ENCODE measurements at places on chromosomes 12 and 14.

DNA sequence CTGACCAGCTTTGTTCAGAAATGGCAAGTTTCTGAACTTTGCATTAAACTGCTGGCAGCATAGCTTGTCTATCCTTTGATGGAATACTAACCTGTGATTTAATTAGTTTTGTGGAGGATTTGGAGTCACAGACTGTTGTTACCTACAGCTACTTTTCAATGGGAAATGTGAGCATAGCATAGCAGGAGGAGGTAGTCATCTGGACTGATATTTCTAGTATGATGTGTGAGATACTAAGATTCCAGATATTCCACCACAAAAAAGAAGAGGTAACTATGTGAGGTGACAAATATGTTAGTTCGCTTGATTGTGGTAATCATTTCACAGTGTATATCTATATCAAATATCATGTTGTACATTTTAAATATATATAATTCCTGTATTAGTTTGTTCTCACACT lies 833.0 kb downstream of the SLC6A15 start:
- no peak for DNase-seq

GRCh38 chr12:67364228-67364627 lies 95.1 kb downstream of the CAND1 start:
- DNase-seq: peak; percentile 42

DNA sequence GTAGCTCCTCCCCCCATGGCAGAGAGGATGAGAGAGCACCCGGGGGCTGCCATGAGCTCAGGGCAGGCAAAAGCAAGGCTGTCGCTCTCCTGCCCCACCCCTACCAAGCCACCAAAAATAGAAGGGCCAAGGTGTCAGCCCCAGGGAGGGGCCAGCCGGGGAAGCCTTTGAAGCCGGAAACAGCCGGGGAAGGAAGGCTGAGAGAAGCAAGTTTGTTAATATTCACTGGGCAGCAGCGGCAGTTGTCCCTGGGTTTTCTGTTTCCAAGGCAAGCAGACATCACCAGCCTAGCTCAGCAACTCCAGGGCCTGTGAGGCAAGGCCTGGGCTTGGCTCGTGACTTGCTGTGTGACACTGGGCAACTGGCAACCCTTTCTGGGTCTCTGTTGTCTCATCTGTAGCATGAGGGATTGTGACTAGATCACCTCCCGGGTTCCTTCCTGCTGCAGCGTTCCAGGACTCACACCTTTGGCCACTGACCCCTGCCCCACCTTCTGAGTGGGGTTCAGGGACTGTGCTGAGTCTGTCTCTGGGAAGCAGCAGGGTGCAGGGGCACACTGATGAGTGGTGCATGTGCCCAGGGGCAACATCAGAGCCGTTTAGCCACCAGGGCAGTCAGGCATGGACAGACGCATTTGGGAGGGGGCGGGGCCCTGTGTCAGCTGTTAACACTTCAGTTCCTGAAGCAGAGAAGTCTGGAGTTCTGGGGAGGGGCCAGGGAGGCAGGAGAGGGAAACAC lies 24.3 kb downstream of the SYNDIG1L start:
- no peak for DNase-seq

DNA sequence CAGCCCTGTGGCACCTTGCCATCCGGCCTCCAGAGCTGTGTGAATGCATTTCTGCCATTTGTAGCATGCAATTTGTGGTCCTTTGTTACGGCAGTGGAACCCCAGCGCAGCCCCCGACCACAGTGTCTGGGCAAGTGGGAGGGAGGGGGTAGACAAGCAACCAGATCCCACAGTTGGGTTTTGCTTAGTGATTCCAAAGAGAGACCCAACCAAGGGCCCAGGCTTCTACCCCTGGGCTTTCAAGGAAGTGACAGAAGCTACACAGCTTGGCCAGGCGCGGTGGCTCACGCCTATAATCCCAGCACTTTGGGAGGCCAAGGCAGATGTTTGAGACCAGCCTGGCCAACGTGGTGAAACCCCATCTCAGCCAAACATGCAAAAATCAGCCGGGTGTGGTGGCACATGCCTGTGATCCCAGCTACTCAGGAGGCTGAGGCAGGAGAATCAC lies 17.8 kb downstream of the ZBTB42 start:
- DNase-seq: no peak

DNA sequence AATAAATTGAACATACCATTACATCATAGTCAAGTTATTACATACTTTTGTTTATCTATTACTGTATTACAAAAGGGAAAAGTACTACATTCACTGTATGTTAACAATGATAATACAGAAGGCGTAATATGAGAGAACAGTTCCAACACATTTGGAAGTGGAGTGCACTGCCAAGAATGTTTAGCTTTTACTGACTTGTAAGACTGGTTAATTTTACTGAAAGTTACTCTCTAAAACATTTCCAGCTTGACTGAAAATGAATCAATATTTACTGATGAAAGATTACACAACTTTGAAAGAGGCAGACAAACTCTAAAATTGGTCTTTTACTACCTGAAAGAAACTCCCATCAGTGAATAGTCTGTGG lies 728.5 kb downstream of the FSCB start:
- no peak for DNase-seq

GRCh38 chr12:88726806-88727720 lies 146.8 kb upstream of the KITLG start:
- DNase-seq: no peak

DNA sequence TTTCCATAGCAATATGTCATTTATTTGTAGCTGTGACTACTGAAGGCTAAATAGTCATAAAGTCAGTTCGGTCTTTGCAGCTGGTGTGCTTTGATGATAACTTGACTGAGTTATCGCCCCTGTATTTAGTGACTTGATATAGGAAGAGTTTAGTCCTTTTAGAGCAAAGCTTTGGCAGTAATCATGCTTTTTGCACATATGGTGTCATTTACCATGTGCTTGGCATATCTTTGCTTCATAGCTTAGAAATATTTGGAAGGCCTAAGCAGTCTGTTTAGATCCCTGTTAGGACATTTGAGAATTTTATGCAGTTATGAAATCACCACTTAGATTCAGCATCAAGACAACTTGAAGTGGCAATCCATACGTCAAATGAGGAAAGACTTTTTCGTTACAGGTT lies 31.6 kb downstream of the POLR3B start:
- DNase-seq: no peak

DNA sequence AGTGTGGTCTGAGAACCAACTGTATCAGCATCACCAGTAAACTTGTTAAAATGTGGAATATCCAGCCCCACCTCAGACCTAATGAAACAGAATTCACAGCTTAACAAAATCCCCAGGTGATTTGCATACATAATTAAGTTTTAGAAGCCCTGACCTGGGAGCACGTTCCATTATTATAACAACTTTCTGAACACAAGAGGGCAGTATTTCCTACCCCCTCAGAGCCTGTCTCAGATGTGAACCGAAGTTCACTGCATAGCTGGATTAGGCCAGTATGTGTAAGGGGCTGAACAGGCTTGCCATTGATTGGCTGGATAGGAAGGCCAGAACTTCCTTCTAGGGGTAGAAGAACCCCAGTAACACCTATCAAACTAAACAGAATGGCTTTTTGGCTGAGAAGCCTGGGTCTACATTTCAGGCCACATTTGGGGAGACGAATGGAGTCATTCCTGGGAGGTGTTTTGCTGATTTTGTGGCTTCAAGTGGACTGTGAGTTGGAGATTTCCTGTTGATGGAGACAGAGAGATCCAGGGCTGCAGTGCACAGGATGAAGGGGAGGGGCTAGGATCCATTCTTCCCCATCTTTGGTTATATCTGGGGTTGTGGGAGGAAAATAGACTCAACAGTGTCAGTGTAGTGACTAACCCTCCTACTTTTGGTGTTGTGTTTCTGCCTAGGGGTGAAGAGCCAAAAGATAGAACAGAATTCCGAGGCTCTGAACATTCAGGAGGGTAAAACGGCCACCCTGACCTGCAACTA lies 94.7 kb upstream of the OR4E1 start:
- DNase-seq: peak; percentile 5

- DNase-seq: no peak
Measured at GRCh38 chr14:79050787-79051727, 880.9 kb downstream of the NRXN3 start.

DNA sequence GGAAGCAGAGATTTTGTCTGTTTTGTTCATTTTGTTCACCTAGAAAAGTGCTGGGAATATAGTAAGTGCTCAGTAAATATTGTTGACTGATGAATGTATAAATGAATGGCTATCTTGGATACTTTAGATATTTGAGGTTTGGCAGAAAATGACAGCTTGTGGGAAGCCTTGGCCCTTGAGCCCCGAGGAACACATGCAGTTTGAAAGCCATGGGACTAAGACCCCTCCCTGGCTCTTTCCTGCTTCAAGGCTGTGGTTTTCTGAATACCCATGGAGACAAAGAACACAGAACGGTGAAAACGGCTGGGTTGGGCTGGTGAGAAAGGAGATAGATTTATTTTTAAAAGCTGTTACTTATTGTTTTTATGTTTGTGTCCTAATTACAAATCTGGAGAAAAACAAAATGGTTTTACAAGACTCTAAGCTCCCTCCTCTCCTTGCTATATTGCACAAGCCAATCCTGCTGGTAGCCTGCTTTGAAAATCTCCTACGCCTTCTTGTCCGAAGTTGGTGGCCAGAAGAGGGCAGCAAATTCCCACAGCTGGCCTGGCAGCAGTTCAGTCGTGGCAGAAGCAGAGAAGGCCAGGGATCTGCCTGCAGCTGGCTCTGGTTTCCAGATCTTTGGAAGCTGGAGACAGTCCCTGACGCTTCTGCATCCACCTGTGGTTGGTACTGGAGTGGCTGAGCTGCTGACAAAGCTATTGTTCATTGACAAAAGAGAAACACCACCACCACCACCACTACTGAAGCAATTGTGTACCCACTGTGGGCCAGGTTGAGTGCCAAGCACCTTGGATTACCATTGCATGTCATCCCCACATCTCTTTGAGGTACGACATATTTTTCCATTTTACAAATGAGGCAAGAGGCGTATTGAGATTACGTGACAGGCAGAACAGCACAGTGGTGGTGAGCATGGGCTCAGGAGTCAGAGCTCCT lies 5.2 kb upstream of the KRT85 start:
- peak; percentile 64 for DNase-seq

DNA sequence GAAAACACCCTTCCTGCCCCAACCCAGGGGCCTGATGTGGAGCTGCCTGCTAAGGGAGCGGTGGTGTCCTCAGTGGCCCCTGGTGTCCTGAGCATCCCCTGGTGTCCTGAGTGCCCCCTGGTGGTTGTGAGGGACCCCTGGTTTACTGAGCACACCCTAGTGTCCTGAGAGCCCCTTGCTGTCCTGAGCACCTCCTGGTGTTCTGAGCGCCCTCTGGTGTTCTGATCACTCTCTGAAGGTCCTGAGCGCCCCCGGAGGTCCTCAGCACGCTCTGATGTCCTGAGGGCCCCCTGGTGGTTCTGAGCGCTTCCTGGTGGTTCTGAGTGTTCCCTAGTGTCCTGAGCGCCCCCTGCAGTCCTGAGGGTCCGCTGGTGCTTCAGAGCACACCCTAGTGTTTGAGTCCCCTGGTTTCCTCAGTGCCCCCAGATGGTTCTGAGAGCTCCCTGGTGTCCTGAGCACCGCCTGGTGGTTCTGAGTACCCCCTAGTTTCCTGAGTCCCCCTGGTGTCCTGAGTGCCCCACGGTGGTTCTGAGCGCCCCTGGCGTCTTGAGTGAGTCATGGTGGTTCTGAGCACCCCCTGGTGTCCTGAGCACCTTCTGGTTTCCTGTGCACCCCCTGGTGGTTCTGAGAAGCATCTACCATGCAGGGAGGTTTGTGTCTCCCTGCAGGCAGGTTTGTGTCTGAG lies 1004.2 kb downstream of the TMEM121 start:
- no peak for DNase-seq

DNA sequence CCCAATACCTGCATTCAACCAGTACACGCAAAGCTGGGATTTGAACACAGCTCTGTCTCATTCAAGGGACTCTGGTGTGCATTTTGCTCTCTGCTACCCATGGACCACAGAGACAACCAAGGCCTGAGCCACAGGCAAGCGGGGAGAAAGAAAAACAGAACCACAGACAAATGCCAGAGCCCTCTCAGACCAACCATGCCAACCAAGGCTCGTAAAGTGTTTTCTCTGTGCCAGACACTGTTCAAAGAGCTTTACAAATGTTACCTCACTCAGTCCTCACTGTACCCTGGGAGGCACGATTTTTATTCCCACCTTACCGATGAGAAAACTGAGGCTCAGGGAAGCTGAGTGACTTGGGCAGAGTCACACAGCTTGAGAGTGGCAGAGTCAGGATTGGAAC lies 32.4 kb upstream of the EML1 start:
- DNase-seq: no peak

DNA sequence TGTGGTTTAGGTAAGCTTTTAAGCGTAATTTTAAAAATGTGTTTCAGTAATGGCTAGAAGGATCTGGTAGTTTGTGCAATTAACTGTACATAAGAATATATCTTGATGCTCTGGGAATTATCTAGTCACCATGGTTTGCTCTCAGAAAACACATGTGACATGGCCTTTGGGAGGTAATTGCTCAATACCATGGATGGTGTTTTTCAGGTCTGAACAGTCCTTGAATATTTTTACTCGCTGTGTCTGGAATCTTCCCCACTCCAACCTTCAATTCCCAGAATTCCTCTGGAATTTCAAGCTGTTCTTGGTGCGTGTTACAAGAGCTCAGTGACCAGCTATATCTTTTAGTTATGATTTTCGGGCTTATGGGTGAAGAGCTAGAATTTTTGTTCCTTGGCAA lies 85.3 kb downstream of the DAAM1 start:
- DNase-seq: no peak

DNA sequence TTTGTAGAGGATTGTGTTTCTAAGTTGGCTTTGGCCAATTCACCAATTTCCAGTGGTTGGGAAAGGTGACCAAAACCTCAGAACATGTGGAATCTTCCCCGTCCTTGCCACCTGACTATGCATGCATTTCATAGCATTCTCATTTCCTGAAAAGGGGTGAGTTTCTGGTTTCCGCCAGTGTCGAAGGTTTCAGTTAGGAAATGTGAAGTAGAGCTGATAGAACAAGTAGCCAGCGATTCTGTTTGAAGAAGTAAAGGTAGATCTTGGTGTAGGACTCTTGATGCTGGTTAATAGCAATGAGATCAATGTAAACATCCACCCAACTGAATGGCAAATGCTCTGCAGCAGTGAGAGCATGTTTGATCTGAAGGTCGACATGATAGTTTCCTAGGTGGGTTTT lies 15.9 kb downstream of the SMOC1 start:
- no peak for DNase-seq

- DNase-seq: peak; percentile 80
Measured at GRCh38 chr14:103854822-103855733, 7.7 kb upstream of the PPP1R13B start.

DNA sequence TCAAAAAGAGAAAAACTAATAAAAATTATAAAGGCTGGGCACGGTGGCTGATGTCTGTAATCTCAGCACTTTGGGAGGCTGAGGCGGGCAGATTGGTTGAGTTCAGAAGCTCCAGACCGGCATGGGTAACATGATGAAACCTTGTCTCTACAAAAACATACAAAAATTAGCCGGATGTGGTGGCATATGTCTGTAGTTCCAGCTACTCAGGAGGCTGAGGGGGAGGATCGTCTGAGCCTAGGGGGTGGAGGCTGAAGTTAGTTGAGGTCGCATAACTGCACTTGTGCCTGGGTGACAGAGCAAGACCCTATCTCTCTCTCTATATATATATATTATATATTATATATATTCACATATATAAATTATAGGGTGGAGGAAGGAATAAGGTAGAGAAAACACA lies 32.5 kb upstream of the ANO2 start:
- DNase-seq: no peak

GRCh38 chr12:30908076-30908721 lies 18.3 kb upstream of the TSPAN11 start:
- no peak for DNase-seq

All from NCI-H1105 treated with DMSO at 0.1 percent for 48 hours (cell line).